ENCODE measurements at places on chromosomes 11 and 22.

DNA sequence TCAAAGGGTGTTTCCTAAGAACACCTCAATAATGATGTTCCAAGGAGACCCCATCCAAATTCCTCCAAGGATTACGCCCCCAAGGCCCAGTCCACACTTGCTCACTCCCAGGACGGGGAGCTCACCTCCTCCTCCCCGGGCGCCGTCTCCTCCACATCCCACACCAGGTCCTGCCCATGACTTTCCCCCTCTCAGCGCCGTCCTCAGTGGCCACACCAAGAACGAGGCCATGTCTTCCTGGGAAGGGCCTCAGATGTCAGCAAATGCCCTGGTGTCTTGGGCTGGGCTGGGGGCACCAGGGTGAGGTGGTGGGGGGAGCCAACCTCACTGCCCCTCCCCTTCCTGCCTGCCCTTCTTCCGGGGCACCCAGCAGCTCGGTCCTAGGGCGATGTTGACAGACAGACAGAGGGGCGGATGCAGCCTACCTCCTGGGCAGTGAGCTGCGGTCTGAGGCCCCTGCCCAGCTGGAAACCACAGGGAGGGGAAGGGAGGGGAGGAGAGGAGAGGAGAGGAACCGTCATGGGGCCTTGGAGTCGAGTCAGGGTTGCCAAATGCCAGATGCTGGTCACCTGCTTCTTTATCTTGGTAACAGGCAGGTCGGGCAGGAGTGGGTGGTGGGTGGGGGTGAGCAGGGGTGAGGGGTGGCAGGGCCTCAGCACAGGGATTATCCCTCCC lies at the start of the genes C11orf21 and TSPAN32:
Gene C11orf21, minus strand, starts transcription at position 288 of the 675 bp plus-strand sequence. Its CDS starts 110 bp downstream, at position 178.
Gene TSPAN32, plus strand, starts transcription at position 383 of the 675 bp plus-strand sequence. Its CDS starts 137 bp downstream, at position 520.
- DNase-seq = peak; percentile 57

DNA sequence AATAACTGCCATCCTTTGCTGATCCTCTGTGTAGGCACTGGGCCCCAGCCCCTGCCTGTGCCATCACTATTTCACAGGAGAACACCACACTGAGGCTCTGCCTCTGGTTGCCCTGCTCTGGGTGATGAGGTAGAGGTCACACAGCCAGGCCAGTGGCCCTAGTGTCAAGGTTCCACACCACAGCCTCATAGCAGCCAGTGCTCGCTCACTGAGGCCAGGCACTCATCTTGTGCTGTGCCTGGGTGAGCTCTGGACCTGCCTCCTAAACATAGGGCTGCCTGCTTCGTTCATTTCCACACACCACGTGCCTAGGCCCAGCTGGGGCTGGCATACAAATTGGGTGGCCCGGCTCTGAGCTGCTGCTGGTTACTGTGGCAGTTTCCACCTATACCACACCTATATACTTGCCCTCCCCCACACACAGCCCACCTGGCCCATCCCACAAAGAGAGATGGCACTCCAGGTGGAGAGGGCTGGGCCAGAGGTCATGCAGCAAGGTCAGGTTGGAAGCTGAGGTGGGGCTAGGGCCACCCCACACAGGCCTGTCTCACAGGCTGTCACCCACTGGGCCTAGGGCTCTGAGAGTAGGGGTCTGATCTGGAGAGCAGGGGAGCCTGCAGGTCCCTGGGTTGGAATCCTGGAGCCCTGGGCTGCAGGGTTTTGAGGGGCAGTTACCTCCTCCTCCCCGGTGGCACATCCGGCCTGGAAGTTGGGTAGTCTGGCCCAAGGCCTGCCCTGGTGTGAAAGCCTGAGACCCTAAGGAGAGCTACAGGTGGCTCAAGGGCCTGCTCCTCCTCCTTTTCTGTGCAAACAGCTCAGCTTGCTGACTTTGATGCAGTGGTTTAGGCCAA lies 11.2 kb downstream of the KCNQ1OT1 start:
- DNase-seq = no peak

- DNase-seq = no peak
Measured at GRCh38 chr11:5265832-5266231, 3.9 kb downstream of the HBE1 start.

- DNase-seq = no peak
Measured at GRCh38 chr11:16596231-16596630, 142.2 kb upstream of the C11orf58 start.

GRCh38 chr22:50207383-50208140 lies 6.8 kb downstream of the SELENOO start:
- no peak for DNase-seq

GRCh38 chr11:124707829-124708228 lies 31.9 kb upstream of the NRGN start:
- no peak for DNase-seq

GRCh38 chr22:36929621-36930020 lies 16.2 kb downstream of the CSF2RB start:
- no peak for DNase-seq

GRCh38 chr11:27234043-27234668 lies 128.9 kb downstream of the CCDC34 start:
- no peak for DNase-seq

- DNase-seq = no peak
Measured at GRCh38 chr11:61571337-61571736, 9.5 kb downstream of the SYT7 start.

DNA sequence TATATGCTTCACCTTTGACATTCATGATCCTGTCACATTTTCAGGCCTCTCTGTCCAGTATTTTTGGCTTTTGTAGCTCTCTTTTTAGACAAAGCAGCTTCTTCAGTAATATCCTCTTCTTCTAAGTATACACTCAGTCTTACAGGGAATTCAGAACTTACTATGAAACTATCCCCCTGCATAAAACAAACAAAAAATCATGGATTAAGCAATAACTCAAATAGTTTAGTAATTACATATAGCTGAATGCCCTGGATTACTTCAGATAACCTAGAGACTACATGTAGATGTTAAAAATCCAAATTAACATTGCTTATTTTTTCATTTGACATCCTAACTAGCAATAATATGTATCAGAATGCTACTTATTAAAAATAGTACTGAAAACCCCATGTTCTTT lies 5.2 kb downstream of the TAF1D start:
- DNase-seq = no peak

GRCh38 chr22:46575911-46576555 lies 38.6 kb upstream of the CELSR1 start:
- DNase-seq = no peak

GRCh38 chr11:46491661-46492330 lies 100.2 kb upstream of the CHRM4 start:
- no peak for DNase-seq

- DNase-seq = no peak
Measured at GRCh38 chr11:119615003-119615881, 113.8 kb downstream of the NECTIN1 start.

DNA sequence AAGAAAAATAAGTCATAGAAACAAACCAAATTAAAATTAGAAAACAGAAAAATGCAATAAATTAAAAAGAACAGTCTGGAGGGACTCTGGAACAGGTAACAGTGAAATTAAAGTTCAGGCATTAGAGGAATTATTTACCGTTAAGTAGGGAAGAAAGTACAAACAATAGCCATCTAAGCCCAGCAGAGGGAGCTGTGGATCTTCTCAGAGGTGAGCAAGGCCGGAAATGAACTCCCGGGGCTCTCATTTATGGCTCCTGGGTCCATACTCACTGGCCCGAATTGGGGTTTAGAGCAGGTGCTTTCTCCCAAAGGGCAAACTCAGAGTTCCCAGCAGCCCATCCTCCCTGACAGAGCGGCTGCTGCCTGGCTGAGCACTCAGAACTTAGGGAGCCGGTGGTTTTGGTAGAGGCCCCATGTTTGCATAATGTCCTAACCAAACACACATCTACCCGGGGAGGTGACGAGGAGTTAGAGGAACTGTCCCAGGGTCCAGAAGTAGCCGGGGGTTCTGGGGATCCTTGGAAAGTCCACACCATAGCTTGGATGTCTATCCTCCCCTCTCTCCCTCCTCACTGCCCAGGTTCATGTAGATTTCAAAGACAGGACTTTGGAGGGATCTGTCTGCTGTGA lies 87.8 kb upstream of the VPREB1 start:
- DNase-seq = peak; percentile 20

- no peak for DNase-seq
Measured at GRCh38 chr22:47047321-47048122, 285.1 kb downstream of the TBC1D22A start.

- DNase-seq = no peak
Measured at GRCh38 chr11:103736315-103737036, 300.0 kb upstream of the DDI1 start.

DNA sequence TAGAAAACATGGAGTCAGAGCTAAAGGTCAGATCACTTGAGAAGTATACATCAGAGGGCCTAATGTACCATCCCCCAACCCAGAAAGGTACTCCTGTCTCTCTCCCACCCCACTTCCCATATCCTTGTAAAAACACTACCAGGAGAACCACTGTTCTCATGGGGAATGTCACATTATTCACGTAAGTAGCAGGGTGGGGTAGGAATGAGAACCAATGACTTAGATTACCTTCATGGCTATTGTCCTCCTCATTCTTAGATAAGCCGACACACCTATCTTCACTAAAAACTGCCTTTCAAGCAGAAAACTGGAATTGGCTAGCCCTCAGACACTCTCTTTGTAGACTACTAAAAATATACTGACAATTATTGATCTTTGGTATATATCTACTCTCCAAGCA lies 63.6 kb downstream of the CEP57 start:
- no peak for DNase-seq

DNA sequence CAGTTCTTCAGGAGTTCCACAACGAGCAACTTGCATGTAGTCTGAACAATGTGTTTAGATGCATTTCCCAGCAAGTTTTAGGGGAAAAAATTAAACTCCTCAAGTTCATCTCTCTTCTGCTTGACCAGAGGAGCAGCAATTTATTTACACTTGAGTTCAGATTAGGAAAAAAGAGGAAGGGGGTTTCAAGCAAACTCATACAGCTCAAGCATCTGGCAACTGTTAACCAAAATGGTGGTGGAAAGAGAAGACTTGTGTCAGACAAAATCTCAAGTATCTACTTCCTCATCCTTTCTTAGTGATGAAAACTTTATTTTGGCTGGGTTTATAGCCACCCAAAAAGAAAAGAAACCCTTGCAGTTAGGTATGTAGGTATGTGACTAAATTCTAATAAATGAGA lies 29.1 kb upstream of the PICALM start:
- DNase-seq = no peak

GRCh38 chr11:38191101-38191500 lies 1593.1 kb upstream of the RAG2 start:
- no peak for DNase-seq

GRCh38 chr11:100484948-100485347 lies 202.1 kb upstream of the ARHGAP42 start:
- no peak for DNase-seq

DNA sequence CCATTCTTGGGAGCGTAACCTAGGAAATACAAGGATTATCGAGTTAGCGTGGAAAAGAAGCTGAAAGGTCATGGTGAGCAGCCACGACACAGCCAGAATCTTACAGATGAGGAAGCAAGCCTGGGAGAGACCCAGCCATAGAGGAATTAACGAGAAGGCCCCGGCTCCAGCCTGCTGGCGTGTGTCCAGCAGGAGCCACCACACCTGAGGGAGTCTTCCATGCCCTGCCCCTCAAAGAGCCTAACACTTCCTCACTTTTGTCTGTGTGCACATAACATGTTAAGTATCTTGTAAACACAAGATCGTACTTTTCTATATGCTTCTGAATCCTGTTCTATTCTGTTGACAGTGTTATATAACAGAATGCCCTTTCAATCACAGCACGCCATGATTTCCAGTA lies 18.1 kb downstream of the CECR2 start:
- no peak for DNase-seq

DNA sequence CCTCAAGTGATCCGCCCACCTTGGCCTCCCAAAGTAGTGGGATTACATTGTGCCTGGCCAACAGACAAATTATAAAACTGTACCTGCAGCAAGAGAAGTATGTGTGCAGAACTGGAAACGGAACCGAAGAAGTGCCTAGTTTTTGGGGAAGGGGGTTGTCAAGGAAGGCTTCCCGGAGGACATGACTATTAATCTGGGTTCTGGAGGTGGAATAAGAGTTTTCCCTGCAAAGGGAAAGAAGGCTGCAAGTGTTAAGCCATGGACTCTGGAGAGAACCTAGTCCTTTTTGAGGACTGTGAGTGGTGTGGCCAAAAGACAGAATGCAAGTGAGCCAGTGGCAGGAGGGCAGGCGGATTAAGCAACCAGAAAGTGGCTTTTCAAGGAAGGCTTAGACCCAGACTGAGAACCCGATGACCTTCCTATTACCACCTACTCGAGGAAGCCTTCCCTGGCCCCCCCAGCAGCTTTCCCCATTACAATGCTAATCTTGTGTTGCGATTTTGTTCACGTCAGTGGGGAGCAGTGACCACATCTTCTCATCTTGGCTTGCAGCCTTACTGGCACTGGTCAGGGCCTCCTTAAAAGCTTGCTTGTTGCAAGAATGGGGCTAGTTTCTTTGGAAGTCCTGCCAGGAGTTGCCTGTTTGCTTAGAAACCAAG lies 5.7 kb upstream of the SEPTIN3 start:
- DNase-seq = no peak

- DNase-seq = no peak
Measured at GRCh38 chr22:27876684-27877083, 42.4 kb downstream of the PITPNB start.

GRCh38 chr11:26329206-26329605 lies 2.7 kb upstream of the ANO3 start:
- DNase-seq = no peak

DNA sequence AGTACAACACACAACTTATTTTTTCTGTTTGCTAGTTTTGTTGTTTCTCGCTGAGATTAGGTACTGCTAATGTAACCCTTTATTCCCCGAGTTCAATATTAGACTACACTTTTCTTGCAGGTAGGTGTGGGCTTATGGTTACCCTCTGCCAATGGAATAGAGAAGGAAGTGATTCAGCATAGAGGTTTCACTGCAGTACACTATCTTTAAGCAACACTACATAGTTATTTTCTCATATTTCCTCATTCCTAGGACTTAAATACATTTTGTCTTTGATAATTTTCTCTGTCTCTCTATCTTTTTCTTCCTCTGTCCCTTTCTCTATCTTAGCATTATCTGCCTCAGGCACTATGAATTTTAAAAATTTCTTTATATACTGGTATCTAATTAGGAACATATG lies 791.0 kb downstream of the FAM181B start:
- DNase-seq = no peak

DNA sequence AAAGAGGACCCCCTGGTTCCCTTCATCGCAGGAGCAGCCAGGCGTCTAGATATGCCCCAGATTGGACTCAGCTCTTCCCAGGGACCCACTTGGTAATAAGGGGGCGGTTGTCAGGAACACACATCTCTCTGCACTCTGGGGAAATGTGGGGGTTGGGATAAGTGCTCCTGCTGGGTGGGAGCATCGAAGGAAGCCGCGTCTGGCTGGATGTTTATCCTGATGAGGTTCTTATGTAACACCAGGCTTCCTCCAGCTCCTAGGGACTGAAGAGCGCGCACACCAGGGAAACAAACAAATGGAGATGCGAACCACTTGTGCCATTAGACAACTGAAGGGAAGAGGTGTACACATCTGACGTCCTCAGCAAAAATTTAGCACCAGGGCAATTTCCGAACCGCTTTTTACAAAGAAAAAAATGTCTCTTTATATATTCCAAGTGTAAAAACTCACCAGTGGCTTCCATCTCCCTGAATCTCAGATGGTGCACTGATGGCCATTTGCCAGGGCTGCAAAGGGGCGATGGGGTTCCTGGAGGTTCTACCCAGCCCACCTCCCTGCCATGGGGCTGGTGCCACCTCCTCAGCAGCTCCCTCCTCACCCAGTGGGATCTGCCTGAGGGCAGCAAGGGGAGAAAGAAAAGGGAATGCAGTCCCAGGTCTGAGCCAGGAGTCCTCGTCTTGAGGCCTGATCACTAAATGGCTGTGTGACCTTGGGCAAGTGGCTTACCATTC lies 89.4 kb downstream of the PKNOX2 start:
- no peak for DNase-seq
